PC-9 (cell line): ENCODE measurements at places on chromosomes 11 and 22. TPM values are rescaled to one million over a fixed set of nuclear protein-coding genes. Genes with fewer than 3 reads are reported as not detected.

- H3K27me3 ChIP-seq, result no peaks in the 10 kb centered on the region
- H3K36me3 ChIP-seq, result peaks cover 38% of the 10 kb centered on the region
- peaks cover 25% of the 10 kb centered on the region for H3K4me1 ChIP-seq
- no peak overlapping the region for H3K27ac ChIP-seq
These were observed 82.1 kb downstream of the PPP6R3 start for GRCh38 chr11:68542617-68543016.

DNA sequence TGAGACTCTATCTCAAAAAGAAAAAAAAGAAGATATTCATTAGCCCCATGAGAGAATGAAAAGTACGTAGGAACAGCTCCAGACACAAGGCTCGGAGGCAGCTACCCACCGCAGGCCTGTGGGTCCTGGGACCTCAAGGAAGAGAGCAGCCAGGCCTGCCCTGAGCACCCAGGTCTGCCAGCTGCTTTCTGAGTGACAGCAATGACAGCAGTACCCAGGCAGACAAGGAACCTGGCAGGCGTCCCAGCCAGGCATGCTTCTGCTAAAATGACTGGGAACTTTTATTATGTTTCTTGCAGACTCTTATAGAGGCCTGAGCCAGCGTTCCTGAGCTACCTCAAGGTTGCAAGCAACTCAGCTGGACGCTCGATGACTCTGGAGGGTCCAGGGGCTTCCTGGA, 31.6 kb downstream of the CPT1A start:
- H3K4me3 ChIP-seq, result no peak overlapping the region
- H3K27ac ChIP-seq, result no peak overlapping the region
- H3K36me3 ChIP-seq, result no peaks in the 10 kb centered on the region
- DNase-seq, result no peak

Gene LMO2
- total RNA-seq, result 0.28 and 0.45 TPM in 2 replicates

GRCh38 chr11:126694065-126694625, 306.4 kb downstream of the KIRREL3 start:
- H3K4me3 ChIP-seq, result no peak overlapping the region
- no peaks in the 10 kb centered on the region for H3K36me3 ChIP-seq

Gene MS4A3
- not detected in 2 replicates for total RNA-seq

Gene PARVA
- total RNA-seq, result 31.5 and 41.2 TPM in 2 replicates

DNA sequence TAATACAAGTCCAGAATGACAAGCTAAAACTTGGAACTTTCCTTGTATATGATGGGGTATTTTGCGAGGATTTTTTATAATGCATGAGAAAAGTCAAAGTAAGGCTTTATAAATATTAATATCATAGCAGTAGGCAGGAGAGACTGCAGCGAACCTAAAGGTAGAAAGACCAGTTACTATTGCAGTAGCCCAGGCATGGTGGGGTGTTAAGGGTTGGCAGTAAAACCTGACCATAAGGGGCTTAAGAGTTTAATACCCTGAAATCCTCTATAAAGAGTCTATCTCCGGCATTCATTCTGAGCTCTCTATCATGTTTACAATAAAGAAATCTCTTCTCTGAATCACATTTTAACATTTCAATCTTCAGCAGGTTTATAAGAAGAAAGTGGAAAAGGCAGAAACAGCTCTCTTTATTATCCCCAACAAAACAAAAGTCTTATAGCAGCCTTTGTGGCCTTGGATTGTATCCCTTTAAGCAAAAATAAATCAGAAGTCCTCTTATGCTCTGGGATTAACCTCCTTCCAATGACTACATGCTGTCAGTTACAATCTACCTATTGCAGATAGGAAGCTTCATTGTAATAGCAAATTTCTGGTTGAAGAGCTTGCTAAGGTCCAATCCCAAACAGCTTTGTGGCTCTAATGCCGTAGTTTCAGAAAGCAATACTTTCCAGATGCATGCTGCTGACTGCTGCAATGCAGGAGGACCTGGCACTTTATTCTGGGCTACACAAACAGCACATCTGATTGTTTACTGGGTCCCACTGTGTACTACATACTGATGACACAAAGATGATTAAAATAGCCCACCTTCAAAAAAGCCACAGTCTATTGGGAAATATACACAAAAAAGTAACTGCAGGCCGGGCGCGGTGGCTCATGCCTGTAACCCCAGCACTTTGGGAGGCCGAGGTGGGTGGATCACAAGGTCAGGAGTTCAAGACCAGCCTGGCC, 45.8 kb downstream of the SIK3 start:
- H3K4me3 ChIP-seq, result no peak overlapping the region
- DNase-seq, result no peak

- H3K36me3 ChIP-seq, result no peaks in the 10 kb centered on the region
- H3K27ac ChIP-seq, result no peak overlapping the region
- H3K27me3 ChIP-seq, result no peaks in the 10 kb centered on the region
- H3K4me1 ChIP-seq, result no peaks in the 10 kb centered on the region
- DNase-seq, result no peak
These were observed 22.8 kb downstream of the CASP5 start for GRCh38 chr11:105000167-105000566.

GRCh38 chr11:125448136-125448535, 47.9 kb downstream of the FEZ1 start:
- no peak overlapping the region for H3K4me3 ChIP-seq
- H3K36me3 ChIP-seq, result no peaks in the 10 kb centered on the region
- H3K27ac ChIP-seq, result no peak overlapping the region
- no peak for DNase-seq
- no peaks in the 10 kb centered on the region for H3K4me1 ChIP-seq

- no peak overlapping the region for H3K27ac ChIP-seq
- H3K4me1 ChIP-seq, result no peaks in the 10 kb centered on the region
- DNase-seq, result no peak
- peaks cover 99% of the 10 kb centered on the region for H3K27me3 ChIP-seq
- H3K36me3 ChIP-seq, result no peaks in the 10 kb centered on the region
- H3K4me3 ChIP-seq, result no peak overlapping the region
These were observed 131.7 kb downstream of the GRIK4 start for GRCh38 chr11:120643284-120643683.

- no peaks in the 10 kb centered on the region for H3K4me1 ChIP-seq
- DNase-seq, result no peak
- no peaks in the 10 kb centered on the region; the same call in 1 of the 2 replicates for H3K36me3 ChIP-seq
- no peaks in the 10 kb centered on the region for H3K27me3 ChIP-seq
- no peak overlapping the region for H3K27ac ChIP-seq
These were observed 32.3 kb downstream of the MIAT start for GRCh38 chr22:26689513-26690301.

Gene MFNG
- total RNA-seq, result 26.0 and 28.1 TPM in 2 replicates

GRCh38 chr22:39314251-39314971, 5.0 kb downstream of the RPL3 start:
- peaks cover 70% of the 10 kb centered on the region for H3K36me3 ChIP-seq
- H3K27ac ChIP-seq, result peak overlapping the region; percentile 98
- no peak overlapping the region for H3K4me3 ChIP-seq
- no peak for DNase-seq
- H3K27me3 ChIP-seq, result no peaks in the 10 kb centered on the region

Gene TRMT2A
- total RNA-seq, result 31.5 and 32.7 TPM in 2 replicates

DNA sequence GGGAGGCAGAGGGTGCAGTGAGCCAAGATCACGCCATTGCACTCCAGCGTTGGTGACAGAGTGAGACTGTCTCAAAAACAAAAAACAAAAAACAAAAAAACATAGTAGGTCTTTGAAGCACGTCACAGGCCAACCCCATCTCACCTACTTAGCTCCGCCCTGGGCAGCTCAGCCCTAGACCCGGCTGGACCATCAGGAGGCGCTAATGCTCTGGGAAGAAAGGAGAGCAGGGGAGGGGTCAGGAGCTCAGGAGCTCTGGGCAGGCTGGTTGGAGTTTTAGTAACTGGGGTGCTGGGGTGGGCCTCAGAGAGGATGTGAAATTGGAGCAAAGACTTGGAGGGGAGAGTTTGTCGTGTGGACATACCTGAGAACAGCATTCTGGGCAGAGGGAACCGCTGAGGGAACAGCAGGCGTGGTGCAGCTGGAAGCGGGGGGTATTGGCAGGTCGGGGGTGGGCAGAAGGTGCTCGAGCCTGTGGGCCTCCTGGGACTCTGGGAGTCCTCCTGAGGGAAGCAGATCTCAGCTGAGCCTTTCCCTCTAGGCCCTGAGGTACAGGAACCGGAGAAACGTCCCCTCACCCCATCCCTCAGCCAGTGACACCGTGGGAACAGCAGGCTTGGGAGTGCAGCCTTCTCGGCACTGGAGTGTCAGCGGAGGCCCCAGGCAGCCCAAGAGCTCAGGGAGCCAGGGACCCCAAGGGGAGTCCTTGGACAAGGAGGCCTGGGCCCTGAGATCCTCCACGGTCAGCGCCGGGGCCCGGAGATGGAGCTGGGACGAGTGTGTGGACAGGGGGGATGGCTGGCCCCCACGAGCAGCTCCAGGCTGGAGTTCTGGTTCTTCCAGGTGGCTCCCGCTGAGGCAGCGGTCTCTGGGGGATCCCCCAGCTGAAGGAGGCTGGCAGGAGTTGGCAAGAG, 2.2 kb upstream of the RPS6KA4 start:
- no peak overlapping the region for H3K4me3 ChIP-seq
- peaks cover 42% of the 10 kb centered on the region for H3K4me1 ChIP-seq
- no peaks in the 10 kb centered on the region for H3K27me3 ChIP-seq
- H3K36me3 ChIP-seq, result 0 out of 2 replicates have a peak, but pooled peaks cover 2% of the 10 kb centered on the region
- DNase-seq, result peak; percentile 67

DNA sequence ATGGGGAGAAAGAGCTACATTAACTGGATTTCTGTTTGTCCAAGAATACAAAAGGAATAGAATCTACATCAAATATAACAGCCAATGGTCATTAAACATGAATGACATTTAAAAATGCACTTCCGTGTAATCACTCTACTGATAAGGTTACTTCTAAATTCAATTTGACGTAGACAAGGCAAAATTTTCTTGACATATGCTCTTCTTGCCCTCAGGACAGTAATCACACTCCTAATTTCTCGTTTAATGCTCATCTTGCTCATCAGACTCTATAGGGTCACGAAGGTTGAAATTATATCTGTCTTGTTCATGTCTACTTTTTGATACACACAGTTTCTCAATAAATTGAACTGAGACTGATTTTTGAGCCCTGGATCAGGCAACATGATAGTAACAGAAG, 58.4 kb downstream of the NARS2 start:
- H3K36me3 ChIP-seq, result no peaks in the 10 kb centered on the region
- no peaks in the 10 kb centered on the region for H3K4me1 ChIP-seq
- H3K27me3 ChIP-seq, result no peaks in the 10 kb centered on the region
- no peak overlapping the region for H3K27ac ChIP-seq
- no peak for DNase-seq
- H3K4me3 ChIP-seq, result no peak overlapping the region

- no peaks in the 10 kb centered on the region for H3K36me3 ChIP-seq
- no peak overlapping the region for H3K4me3 ChIP-seq
- peaks cover 13% of the 10 kb centered on the region; the same call in 1 of the 2 replicates for H3K4me1 ChIP-seq
These were observed 2.2 kb upstream of the OR52H1 start for GRCh38 chr11:5550440-5551095.

DNA sequence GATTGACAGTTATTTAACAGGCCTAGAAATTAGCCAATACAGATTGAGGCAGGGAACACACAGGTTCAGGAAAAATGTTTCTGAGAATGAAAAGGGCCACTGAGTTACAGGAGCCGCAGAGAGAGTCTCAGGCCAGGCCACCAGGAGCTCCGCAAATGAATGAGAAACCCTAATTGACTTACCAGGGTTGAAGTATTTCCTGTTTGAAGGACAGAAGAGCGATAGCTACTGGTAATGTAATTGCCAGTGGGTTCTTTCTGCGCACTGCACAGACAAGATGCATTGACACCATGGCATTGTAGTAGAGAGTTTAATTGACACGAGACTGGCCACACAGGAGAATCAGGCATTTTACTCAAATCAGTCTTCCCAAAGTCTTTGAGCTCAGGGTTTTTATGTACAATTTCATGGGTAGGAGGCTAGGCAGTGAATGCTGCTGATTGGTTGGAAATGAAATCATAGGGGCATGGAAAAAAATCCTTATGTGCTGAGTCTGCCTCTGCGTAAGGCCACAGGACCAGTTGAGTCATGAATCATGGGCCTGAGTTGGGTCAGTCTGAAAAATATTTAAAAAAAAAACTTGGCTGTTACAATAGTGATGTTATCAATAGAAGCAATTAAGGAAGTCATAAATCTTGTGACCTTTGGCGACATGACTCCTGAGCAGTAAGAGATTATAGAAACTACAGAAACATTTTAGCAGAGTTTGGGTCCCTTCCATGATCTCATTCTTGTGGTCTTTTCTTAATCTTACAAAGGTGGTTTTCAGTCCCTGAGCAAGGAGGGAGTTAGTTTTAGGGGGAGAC, 203.8 kb downstream of the CASP12 start:
- H3K36me3 ChIP-seq, result no peaks in the 10 kb centered on the region
- no peak overlapping the region for H3K27ac ChIP-seq
- no peak overlapping the region for H3K4me3 ChIP-seq
- 0 out of 2 replicates have a peak, but pooled peaks cover 5% of the 10 kb centered on the region for H3K4me1 ChIP-seq

DNA sequence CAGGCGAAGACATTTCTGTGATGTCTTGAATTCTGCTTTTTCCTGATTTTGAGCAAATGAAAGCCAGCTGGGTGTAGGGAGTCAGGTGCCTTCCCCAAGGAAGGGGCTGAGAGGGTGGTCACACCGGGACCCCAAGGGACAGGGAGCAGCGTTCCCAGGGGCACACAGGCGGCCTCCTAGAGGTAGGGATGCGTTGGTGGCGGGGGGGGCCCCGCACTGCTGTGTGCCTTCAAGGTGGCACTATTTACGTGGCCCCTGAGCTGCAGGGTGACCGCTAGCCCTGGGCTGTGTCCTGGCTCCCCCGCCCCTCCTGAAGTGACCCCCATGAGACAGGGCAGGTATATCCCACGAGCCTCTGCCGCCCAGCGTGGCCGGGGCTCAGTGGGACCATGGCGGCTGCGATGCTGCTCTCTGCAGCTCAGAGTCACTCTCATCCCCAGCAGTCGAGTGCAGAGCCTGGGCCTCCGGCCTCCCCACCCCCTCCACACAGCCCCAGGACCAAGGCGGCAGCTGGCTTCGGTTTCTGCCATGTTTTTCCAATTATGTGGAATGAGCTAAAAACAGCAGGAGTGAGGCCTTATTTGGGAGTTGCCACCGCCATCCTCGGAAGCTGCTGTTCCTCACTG, 60.9 kb downstream of the LRP5 start:
- no peaks in the 10 kb centered on the region for H3K27me3 ChIP-seq
- H3K36me3 ChIP-seq, result peaks cover 7% of the 10 kb centered on the region; the same call in 1 of the 2 replicates
- peaks cover 19% of the 10 kb centered on the region for H3K4me1 ChIP-seq
- DNase-seq, result no peak
- H3K4me3 ChIP-seq, result no peak overlapping the region

- no peaks in the 10 kb centered on the region for H3K4me1 ChIP-seq
- no peak overlapping the region for H3K27ac ChIP-seq
- no peaks in the 10 kb centered on the region for H3K36me3 ChIP-seq
- no peak overlapping the region for H3K4me3 ChIP-seq
- no peaks in the 10 kb centered on the region for H3K27me3 ChIP-seq
These were observed 32.7 kb downstream of the ZNF143 start for GRCh38 chr11:9493492-9493891.

- peaks cover 62% of the 10 kb centered on the region for H3K27me3 ChIP-seq
- no peak overlapping the region for H3K27ac ChIP-seq
- no peaks in the 10 kb centered on the region for H3K4me1 ChIP-seq
- DNase-seq, result no peak
- no peak overlapping the region for H3K4me3 ChIP-seq
These were observed 23.9 kb downstream of the IL10RA start for GRCh38 chr11:118009864-118010737.

GRCh38 chr11:12845739-12846358, 163.3 kb upstream of the RASSF10 start:
- no peak overlapping the region for H3K27ac ChIP-seq
- H3K4me3 ChIP-seq, result no peak overlapping the region
- no peak for DNase-seq
- no peaks in the 10 kb centered on the region for H3K4me1 ChIP-seq
- H3K36me3 ChIP-seq, result no peaks in the 10 kb centered on the region; the same call in 1 of the 2 replicates
- H3K27me3 ChIP-seq, result no peaks in the 10 kb centered on the region
